ENCODE measurements at places on chromosomes 13 and 19.

GRCh38 chr19:15173746-15174404 is 26.9 kb downstream of the NOTCH3 start:
- no peak for DNase-seq

- no peak for DNase-seq
Measured at GRCh38 chr19:34589730-34590129, 87.2 kb downstream of the SCGB2B2 start.

- DNase-seq = no peak
Measured at GRCh38 chr19:35671818-35672217, 5.5 kb downstream of the UPK1A start.

- DNase-seq = no peak
Measured at GRCh38 chr13:97395447-97396136, 38.4 kb upstream of the RAP2A start.

DNA sequence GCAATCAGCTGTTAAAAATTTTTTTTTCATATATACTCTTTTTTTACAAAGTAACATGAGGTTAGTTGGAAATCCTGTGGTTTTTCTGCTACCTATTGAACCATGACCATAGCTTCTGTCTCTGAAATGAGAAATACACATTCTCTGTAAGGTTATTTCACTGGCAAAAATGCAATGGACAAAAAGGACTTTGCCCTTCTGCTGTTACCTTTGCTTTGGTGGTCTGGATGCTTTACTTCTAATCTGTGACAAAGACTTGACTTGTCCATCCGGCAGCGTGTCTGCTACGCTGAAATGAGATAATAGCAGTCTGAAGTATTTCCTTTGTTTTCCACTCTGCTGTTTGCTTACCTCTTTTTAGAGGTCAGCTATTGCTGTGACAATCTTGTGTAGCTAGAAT is 412.8 kb downstream of the SLITRK6 start:
- no peak for DNase-seq

DNA sequence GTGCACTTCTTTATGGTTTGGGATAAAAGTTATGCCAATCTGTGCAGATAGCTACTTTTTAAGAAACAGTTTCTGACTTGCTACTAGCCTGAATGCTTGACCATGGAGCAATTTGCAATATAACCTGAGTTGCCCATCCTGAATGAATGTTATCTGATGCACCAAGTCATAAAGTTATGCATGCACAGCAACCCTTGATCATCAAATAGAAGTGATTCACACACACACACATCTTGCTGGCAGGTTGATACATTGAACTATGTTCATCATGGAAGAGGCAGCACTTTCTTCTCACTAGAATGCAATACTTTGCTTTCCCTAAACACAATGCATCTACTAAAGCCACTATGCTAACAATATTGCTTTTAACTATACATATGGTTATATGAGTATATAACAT is 311.5 kb downstream of the RFC3 start:
- DNase-seq = no peak

DNA sequence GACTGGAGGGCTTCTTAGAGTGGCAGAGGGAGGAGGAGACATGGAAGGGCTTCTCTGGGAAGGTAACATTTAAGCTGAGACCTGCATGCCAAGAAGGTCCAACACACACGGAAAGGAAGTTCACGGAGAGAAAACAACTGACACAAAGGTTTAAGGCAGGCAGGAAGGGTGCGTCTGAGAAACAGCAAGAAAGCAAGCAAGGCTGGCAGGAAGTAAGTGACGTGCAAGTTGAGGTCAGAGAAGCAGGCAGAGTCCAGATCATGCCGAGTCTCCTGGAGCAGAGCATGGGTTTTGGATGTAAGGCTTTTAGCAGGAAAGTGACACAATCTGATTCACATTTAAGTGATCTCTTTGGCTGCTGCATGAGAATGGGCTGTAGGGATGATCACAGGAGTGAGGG is 60.5 kb downstream of the ATP7B start:
- DNase-seq = no peak

DNA sequence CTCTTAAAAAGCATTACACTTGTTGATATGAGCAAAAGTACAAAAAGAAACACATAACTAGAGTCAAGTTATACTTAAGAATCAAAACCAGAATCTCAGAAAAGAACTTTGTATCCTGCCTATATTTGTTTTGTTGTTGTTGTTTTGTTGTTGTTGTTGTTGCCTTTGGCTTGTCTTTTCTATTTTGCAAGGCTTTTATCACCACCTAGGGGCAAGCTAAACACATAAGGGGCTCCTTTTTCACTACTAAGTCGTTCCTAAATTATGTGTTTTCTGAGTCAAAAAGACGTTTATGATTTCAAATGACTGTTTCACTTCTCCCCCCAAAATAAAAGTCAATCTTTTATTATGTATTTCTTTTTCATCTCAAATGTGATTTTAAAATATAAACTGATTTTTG is 250.2 kb downstream of the RBM26 start:
- DNase-seq = no peak

- DNase-seq = no peak
Measured at GRCh38 chr13:94988654-94989053, 276.3 kb upstream of the SOX21 start.

- DNase-seq = no peak
Measured at GRCh38 chr13:93788456-93788855, 561.8 kb downstream of the GPC6 start.

- no peak for DNase-seq
Measured at GRCh38 chr13:25473864-25474263, 102.1 kb downstream of the ATP8A2 start.

- no peak for DNase-seq
Measured at GRCh38 chr13:98451676-98452470, 125.0 kb downstream of the STK24 start.

DNA sequence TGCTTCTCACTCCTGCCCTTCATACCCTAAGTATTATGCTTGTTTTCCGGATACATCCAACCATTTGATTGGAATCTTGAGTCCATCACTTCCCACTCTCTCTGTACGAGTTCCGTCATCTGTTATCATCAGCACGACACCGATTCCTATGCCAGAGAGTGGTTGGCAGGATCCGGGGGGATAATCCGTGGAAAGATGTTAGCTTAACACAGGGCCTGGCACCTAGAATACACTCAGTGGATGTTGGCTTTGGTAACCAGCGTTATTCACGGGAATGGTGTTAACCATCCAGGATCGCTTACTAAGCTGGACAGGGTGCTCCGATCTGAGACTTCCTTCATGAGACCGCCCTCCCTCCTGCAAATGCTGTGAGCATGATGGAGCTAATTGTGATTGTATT is 12.4 kb downstream of the VSTM2B start:
- DNase-seq = no peak

- no peak for DNase-seq
Measured at GRCh38 chr13:112347986-112348385, 28.2 kb upstream of the SPACA7 start.

GRCh38 chr13:53241891-53242348 is 213.3 kb downstream of the OLFM4 start:
- DNase-seq = no peak

All from activated CD8-positive, alpha-beta memory T cell treated with anti-CD3 and anti-CD28 coated beads, Interleukin-2, amount 50 U/mL, for 4 hours (primary cell).